Stomach (tissue), 19 donors: ENCODE measurements at places on chromosomes 2 and 18.

- DNase-seq = no peak
Measured at GRCh38 chr18:63197246-63197869, 122.2 kb downstream of the BCL2 start.

DNA sequence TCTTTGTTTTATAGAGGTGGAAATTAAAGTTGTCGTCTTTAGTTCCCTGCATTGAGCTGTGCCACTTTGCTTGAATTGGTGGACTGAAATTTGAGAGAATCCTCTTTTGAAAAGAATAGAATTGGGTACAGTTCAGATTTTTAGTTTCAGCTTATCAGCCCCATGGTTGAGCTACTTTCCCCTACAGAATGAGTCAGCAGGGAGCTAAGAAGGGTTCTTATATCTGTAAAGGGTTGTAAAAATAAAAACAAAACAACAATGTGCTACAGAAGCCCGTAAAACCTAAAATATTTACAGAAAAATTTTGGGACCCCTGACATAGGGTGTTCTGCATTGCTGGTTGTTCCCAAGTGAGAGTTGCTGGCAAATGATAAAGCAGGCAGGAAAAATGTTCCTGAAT lies 12.6 kb downstream of the SLC20A1 start:
- no peak for DNase-seq

DNA sequence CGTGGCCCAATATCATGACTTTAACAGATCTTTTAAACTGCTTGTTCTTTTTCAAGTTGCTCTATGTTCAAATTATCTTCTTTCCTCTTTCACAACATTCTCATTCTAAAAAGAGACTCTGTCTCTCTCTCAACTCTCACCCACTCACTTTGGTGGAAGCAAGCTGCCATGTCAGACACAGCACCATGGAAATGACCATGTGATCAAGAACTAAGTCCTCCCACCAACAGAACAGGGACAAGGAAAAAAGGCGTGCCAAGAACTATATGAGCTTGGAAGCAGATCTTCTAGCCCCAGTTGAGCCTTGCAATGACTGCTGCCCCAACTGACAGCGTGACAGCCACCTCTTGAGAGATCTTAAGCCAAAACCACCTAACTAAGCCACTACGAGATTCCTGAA lies 23.9 kb downstream of the BAZ2B start:
- DNase-seq = no peak

GRCh38 chr18:2969695-2970094 lies 43.2 kb downstream of the LPIN2 start:
- DNase-seq = no peak

- peak; percentile 5 for DNase-seq
Measured at GRCh38 chr2:220670511-220670910, 901.6 kb downstream of the EPHA4 start.

DNA sequence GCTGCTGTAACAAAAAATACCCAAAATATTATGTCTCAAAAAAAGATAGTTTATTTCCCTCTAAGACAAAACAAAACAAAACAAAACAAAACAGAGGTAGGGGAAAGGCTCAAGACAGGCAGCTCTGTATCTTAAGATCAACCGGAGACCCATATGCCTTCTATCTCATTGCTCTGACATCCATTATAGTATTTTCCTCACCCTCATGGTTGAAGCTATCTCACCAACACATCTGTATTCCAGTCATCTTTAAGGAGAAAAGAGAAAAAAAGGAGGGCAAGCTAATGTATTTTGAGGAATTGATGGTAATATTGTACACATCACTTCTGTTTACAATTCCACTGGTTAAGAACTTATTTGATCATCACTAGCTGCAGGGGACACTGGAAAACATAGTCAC lies 239.7 kb downstream of the ICOS start:
- DNase-seq = no peak

- no peak for DNase-seq
Measured at GRCh38 chr2:80377071-80377470, 72.5 kb upstream of the LRRTM1 start.

- DNase-seq = no peak
Measured at GRCh38 chr2:47025969-47026610, 110.5 kb upstream of the MCFD2 start.

GRCh38 chr2:215750763-215751162 lies 262.6 kb downstream of the MREG start:
- no peak for DNase-seq

GRCh38 chr2:31707992-31708391 lies 127.3 kb upstream of the SRD5A2 start:
- DNase-seq = no peak

DNA sequence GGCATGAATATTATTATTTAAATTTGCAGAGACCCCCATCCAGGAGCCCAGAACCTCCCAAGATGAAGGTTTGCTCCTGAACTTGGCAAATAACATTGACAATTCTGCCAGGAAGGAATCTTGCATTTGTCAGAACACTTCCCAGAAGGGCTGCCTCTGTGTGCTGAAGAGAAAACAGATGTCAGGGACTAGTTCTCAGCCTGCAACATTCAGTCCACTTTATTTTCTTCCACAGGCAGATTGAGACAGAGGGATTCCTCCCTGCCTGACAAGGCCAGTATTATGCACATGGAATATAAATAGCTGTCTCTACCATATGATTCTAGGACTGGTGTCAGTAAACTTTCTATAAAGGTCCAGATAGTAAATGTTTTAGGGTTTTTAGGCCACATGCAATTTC lies 171.5 kb upstream of the SIX2 start:
- DNase-seq = no peak

DNA sequence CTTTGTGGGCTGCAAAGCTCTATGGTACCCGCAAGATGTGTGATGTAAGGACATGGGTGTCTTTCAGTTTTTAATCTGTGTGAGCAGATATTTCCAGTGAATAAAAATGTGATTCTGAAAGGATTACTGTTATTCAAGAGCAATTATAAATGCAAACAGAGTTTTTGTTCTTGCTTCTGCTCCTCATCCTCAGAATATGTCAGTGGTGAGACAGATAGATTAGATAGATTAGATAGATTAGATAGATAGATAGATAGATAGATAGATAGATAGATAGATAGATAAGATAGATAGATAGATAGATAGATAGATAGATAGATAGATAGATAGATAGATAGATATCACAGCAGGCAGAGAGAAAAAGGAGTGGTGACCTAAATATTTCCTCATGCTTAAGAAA lies 142.6 kb downstream of the RTN4 start:
- DNase-seq = no peak

DNA sequence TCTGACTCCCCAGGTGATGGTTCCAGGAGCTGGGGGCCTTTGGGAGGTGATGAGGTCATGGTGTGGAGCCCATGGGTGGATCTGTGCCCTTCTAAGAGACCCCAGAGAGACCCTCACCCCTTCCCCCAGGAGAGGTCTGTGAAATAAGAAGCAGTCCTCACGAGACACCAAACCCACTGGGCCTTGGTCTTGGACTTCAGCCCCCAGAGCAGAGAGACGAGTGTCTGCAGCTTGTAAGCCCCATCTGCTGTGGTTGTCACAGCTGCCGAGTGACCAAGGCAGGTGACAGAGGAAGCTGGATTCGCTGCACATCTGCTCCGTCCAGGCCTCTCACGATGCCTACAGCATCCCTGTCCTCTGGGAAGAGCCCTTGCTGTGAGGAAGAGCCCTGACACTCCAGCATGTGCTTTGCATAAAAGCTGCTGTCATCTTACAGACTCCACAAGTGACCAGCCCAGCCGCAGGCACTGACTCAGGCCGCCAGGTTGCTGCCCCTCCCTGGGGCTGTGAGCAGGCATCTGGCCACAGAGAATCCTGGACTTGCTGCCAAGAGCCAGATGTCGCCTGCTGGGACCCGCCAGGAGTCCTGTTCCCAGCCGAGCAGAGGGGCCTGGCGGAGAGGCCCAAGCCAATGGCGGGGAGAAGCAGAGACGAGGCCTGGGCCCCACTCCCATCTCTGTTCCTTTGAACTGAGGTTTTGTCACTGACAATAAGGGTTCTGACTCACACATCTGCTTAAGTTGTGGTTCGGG lies 150.8 kb downstream of the PXDN start:
- peak; percentile 67 for DNase-seq

- DNase-seq = no peak
Measured at GRCh38 chr2:28695245-28695647, 56.4 kb upstream of the PPP1CB start.

- peak; percentile 62 for DNase-seq
Measured at GRCh38 chr2:219252900-219253752, at the start of gene TUBA4B. Gene TUBA4B, plus strand, starts transcription at chr2:219253243. Its CDS starts 165 bp downstream, at chr2:219253408.

DNA sequence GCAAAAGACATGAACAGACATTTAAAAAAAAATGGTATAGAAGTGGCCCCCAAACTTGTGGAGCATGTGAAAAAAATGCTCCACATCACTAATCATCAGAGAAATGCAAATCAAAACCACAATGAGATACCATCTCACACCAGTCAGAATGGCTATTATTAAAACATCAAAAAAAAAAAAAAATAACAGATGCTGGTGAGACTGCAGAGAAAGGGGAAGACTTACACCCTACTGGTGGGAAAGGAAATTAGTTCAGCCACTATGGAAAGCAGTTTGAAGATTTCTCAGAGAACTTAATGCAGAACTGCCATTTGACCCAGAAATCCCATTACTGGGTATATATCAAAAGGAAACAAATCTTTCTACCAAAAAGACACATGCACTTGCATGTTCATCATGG lies 164.8 kb downstream of the RIT2 start:
- no peak for DNase-seq
